Karpas-422 (cell line): ENCODE measurements at places on chromosomes 2 and 18. TPM values are rescaled to one million over a fixed set of nuclear protein-coding genes. Genes with fewer than 3 reads are reported as not detected.

MYO7B gene
- total RNA-seq, result 0.94 and 3.0 TPM in 2 replicates

KCNS3 gene
- 1.5 and 2.5 TPM in 2 replicates for total RNA-seq

CCBE1 gene
- total RNA-seq, result not detected in 2 replicates

DNA sequence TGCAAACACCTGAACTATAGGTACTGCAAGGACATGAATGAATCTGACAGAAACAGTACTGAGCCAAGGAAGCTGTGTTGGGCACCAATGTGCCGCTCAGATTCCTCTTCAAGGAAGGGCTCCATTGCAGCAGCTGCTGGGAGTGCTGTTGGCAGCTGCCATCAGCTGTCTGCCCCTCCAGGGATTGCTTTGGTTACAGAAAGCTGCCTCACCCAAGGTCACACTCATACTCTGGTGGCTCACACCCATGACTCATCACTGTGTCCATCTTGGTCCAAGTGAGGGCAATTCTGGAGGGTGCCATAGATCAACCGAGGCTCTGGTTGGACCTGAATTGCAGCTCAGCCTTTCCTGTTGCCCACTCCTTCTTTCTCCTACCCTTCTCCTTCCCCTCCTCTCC is 24.4 kb upstream of the TRPM8 start:
- DNase-seq, result no peak

- DNase-seq, result no peak
Measured at GRCh38 chr18:59502274-59503175, 143.5 kb upstream of the LMAN1 start.

DNA sequence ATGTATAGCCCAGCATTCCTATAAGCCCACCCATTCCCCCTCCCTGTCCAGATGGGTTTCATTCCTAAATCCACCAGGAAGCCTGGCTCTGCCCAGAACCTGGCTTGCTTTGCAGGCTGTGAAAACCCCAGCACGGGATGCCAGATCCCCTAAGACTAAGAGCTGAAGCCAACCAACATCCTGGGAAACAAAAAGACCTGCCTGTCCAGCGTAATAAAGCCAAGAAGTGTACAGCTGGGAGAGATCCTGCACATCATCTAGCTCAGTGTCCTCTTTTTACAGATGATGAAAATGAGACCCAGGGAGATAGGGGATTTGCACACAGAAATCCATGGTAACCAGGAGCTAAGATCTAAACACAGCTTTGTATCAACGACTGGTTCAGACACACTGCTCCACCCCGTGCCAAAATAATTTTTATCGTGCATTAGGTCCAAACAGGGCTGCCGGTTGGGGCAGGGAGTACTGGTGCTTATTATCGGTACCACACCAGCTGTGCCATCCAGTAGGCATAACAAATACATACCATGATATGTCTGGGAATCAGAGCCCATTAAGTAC is 2.9 kb downstream of the RND3 start:
- no peak for DNase-seq

DNA sequence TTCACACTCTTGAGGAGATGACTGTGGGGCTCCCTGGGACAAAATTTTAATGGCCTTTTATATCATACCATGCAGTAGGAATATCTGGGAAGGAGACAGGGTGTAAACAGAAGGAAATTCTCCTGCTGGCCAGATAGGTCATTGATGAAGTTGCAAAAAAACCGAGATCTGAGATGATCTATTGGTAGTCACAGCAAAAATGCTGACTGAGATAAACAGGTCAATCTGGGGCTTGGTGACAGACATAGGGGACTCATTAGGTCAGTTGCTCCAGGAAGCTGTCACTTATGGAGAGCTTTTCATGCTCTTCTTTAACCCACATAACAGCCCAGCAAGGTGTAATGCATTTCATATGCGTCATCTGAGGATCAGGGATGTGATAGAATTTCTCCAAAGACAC is 2.6 kb upstream of the IL36A start:
- no peak for DNase-seq

DNA sequence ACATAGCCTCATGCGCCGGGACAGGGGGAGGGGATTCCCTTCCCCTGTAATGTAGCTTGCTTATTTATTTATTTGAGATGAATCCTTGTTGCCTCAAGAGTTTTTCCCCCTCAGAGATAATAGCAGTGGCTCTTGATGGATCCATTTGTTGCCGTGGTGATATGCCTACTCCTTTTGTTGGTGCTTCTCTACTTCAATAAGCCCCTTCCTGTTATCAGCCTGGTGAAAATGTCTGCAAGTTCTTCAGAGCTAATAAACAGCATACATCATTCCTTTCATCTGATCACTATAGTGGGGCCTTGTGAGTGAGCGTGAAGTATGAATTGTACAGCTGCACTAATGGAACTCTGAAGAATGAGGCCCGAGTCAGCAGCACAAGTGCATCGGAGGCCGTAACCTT is 19.4 kb downstream of the FZD5 start:
- DNase-seq, result no peak

DNA sequence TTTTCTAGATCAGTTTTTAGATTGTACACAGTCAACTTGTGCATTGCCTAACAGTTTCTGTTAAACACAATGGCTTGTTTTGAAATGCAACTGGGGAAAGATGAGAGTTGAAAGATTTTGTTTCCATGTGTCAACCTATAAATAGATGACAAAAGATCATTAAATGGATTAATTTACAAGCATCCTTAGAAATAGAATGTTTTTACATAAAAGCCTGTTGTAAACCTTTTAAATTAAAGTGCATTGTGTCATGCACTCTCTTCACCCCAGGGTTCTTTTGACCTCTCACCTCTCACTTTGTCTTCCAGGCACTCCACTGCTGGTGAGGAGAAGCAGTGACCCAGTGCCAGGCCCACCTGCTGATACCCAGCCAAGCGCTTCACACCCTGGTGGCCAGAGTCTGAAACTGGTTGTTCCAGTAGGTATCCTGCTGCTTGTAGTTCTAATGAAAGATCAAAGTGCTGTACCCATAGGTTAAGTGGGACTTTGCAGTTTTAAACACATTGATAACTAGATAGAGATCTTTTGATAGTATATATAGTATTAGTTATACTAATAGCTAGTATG is 502.1 kb downstream of the PARD3B start:
- DNase-seq, result no peak

- DNase-seq, result no peak
Measured at GRCh38 chr18:44823782-44824181, 143.1 kb downstream of the SETBP1 start.

GRCh38 chr2:98901702-98902101 is 34.3 kb downstream of the CRACDL start:
- DNase-seq, result no peak

- no peak for DNase-seq
Measured at GRCh38 chr2:46950314-46950713, 34.7 kb upstream of the MCFD2 start.

- no peak for DNase-seq
Measured at GRCh38 chr2:54360055-54360792, 95.9 kb upstream of the SPTBN1 start.

DNA sequence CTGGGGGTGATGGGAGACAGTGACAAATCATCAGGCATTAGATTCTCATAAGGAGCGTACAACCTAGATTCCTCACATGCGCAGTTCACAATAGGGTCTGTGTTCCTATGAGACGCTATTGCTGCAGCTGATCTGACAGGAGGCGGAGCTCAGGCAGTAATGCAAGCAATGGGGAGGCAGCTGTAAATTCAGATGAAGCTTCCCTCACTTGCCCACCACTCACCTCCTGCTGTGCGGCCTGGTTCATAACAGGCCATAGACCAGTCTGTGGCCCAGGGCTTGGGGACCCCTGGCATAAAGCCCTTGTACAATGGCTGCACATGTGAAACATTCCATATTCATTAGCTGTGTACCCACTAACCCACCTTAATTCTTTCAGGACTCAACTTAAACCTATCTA is 18.0 kb downstream of the NMUR1 start:
- DNase-seq, result no peak
